Endothelial cell of coronary artery (primary cell): ENCODE measurements at places on chromosomes 13 and 19. TPM values are rescaled to one million over a fixed set of nuclear protein-coding genes. Genes with fewer than 3 reads are reported as not detected.

The TEX26 gene
- total RNA-seq = not detected in 2 replicates

The KCNN4 gene
- 0.90 and 4.1 TPM in 2 replicates for total RNA-seq

The SCN1B gene
- 7.6 and 8.1 TPM in 2 replicates for total RNA-seq

The ALOX5AP gene
- 0.09 TPM in 2 replicates for total RNA-seq

The KIR2DL4 gene
- total RNA-seq = not detected in 2 replicates

The FAM216B gene
- total RNA-seq = not detected in 2 replicates

The ASF1B gene
- total RNA-seq = 6.2 and 16.7 TPM in 2 replicates

The EIF3K gene
- 321 and 419 TPM in 2 replicates for total RNA-seq

The PDE4C gene
- 0.09 and 0.28 TPM in 2 replicates for total RNA-seq

The FGF21 gene
- total RNA-seq = not detected in 2 replicates

The NXNL1 gene
- total RNA-seq = not detected in 2 replicates

The HSH2D gene
- not detected in 2 replicates for total RNA-seq

The ZNF431 gene
- total RNA-seq = 4.3 and 6.2 TPM in 2 replicates

The OR10H1 gene
- not detected in 2 replicates for total RNA-seq

The ZNF442 gene
- 0.81 and 1.8 TPM in 2 replicates for total RNA-seq

The ZNF154 gene
- total RNA-seq = 0.27 and 2.4 TPM in 2 replicates

The DCUN1D2 gene
- 5.6 and 11.0 TPM in 2 replicates for total RNA-seq

The ZNF583 gene
- total RNA-seq = 3.5 and 5.4 TPM in 2 replicates

The ZNF93 gene
- total RNA-seq = 1.6 and 6.5 TPM in 2 replicates

The ZNF724 gene
- total RNA-seq = 4.5 and 6.3 TPM in 2 replicates

The MEDAG gene
- total RNA-seq = 25.0 and 36.0 TPM in 2 replicates

The CGB1 gene
- total RNA-seq = not detected in 2 replicates

The KLK15 gene
- total RNA-seq = 0.09 TPM in 1 of 2 replicates, not detected in the other

The CEACAM8 gene
- not detected in 2 replicates for total RNA-seq

The CYP4F12 gene
- total RNA-seq = not detected in 2 replicates

The DIRAS1 gene
- 0.09 TPM in 1 of 2 replicates, not detected in the other for total RNA-seq
